Left lung (tissue), 14 donors: ENCODE measurements at places on chromosomes 12 and 14. TPM values are rescaled to one million over a fixed set of nuclear protein-coding genes. Genes with fewer than 3 reads are reported as not detected.

The SAMD15 gene
- 2.2 TPM for total RNA-seq

- H3K4me1 ChIP-seq = no peaks in the 10 kb centered on the region
- H3K4me3 ChIP-seq = no peak overlapping the region
- no peak overlapping the region for H3K27ac ChIP-seq
- H3K27me3 ChIP-seq = no peaks in the 10 kb centered on the region
- DNase-seq = no peak
- no peaks in the 10 kb centered on the region for H3K36me3 ChIP-seq
Observed at GRCh38 chr12:108782971-108783370, 51.7 kb upstream of the CORO1C start.

GRCh38 chr12:106136263-106136662, 2.5 kb downstream of the NUAK1 start:
- DNase-seq = peak; percentile 78
- peaks cover 9% of the 10 kb centered on the region for H3K27me3 ChIP-seq
- H3K27ac ChIP-seq = peak overlapping the region; percentile 11
- peaks cover 39% of the 10 kb centered on the region for H3K4me1 ChIP-seq
- peak overlapping the region; percentile 53 for H3K4me3 ChIP-seq

- H3K4me1 ChIP-seq = no peaks in the 10 kb centered on the region
- H3K27ac ChIP-seq = no peak overlapping the region
- H3K27me3 ChIP-seq = no peaks in the 10 kb centered on the region
- no peak overlapping the region for H3K4me3 ChIP-seq
- DNase-seq = no peak
Observed at GRCh38 chr12:106255952-106256351, 8.1 kb upstream of the CKAP4 start.

DNA sequence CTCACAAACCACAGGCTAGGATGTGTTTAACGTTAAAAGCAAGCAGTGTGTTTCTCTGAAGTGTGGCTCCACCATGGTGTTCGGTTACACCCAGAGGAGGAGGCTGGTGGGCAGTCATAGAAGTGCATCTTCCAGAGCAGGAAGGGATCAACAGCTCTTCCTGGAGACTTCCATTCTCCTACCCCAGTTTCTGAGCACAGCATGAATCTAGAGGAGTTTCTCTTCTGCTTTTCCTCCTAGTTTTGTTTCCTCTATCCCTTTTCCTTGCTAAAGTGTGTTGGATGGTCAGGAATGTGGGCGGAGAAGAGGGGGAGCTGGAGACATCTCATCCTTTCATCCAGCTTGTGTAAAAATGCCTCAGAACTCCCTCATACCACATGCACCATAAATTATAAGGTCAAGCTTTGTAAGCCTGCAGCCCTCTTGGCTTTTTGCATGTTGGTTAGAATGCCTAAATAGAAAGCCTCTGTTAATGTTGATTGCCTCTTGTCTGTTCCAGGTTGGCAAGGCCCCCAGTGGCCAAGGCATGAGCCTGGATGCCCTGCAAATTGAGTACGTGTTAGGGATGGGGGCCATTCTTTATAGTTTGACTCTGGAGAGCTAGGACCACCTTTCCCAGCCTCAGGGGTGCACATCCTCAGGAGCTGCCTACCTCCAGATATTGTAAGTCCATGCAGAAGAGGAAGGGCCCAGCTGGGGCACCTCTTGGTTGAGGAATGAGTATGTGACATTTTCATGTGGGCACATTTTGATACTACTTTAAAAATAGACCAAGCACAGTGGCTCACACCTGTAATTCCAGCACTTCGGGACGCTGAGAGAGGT, 4.0 kb upstream of the CKAP4 start:
- H3K36me3 ChIP-seq = no peaks in the 10 kb centered on the region
- no peak overlapping the region for H3K27ac ChIP-seq
- DNase-seq = no peak
- peaks cover 15% of the 10 kb centered on the region for H3K4me1 ChIP-seq
